ENCODE measurements at places on chromosomes 3 and 15.
A peak's percentile ranks its signal among the peaks of the same experiment; 100 is the strongest.

- no peak for DNase-seq
Measured at GRCh38 chr15:66657185-66658020, 44.6 kb upstream of the SMAD6 start.

GRCh38 chr3:50648313-50648712 lies 26.4 kb upstream of the DOCK3 start:
- no peak for DNase-seq

- no peak for DNase-seq
Measured at GRCh38 chr3:123759871-123760270, 124.3 kb downstream of the MYLK start.

- no peak for DNase-seq
Measured at GRCh38 chr3:158085931-158086330, 20.3 kb downstream of the SHOX2 start.

- DNase-seq, result peak; percentile 59
Measured at GRCh38 chr15:84715441-84716035, 401 bp downstream of the SEC11A start.

GRCh38 chr15:74801311-74801997 lies 11.2 kb upstream of the LMAN1L start:
- DNase-seq, result no peak

GRCh38 chr3:56347219-56347871 lies 120.9 kb downstream of the ERC2 start:
- peak; percentile 39 for DNase-seq

DNA sequence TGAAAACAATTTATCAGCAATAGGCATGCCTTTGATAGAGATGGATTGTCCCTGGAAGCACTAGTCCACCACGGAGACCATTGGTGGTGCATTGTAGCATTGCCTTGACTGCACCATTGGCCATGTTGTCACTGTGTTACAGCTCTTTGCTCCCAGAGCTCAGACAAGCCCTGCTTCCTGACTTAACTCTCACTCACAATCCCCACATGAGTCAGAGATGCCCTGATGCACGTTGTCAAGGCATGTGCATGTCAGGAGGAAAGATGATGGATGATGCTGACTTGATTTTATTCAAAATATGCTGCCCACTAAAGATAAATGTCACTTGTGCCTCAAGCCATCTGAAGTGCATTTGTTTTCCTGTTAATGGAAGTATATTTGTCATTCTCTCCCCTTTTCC lies 266.1 kb downstream of the ARRDC4 start:
- DNase-seq, result no peak

DNA sequence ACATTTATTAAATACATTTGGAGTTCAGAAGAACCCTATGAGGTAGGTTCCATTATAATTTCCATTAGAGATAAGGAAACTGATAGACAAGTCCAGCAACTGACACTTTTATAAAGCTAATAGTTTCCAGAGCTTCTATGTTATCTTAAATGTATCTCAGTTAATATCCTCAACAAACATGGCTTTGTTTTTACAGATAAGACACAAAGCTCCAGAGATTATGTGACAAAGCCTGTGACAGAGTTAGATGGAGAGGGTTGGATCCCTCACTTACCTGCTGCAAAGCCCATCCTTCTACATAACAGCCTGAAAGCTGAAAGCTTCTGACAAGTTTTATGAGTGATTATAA lies 473 bp upstream of the COMMD2 start:
- DNase-seq, result no peak

- no peak for DNase-seq
Measured at GRCh38 chr3:189519458-189519857, 111.7 kb upstream of the TP63 start.

DNA sequence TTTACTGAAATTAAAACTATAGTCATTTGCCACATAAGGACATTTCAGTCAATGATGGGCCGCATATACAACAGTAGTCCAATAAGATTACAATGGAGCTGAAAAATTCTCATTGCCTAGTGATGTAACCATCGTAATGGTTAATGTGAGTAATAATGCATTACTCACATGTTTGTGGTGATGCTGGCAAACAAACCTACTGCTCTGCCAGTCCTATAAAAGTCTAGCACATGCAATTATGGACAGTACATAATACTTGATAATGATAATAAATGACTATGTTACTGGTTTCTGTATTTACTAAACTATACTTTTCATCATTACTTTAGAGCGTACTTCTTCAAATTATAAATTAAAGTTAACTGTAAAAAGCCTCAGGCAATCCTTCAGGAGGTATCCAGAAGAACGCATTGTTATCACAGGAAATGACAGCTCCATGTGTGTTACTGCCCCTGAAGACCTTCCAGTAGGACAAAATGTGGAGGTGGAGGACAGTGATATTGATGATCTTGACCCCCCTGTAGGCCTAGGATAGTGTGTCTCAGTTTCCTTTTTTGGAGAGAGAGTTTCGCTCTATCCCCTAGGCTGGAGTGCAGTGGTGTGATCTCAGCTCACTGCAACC lies 102.7 kb downstream of the ATP1B3 start:
- DNase-seq, result no peak

GRCh38 chr3:38968891-38969290 lies 82.9 kb downstream of the SCN11A start:
- DNase-seq, result no peak

GRCh38 chr15:65663521-65663920 lies 41.8 kb downstream of the SLC24A1 start:
- DNase-seq, result no peak

GRCh38 chr3:62567097-62568021 lies 194.0 kb upstream of the FEZF2 start:
- DNase-seq, result no peak

- no peak for DNase-seq
Measured at GRCh38 chr3:37814547-37814946, 47.1 kb upstream of the CTDSPL start.

- DNase-seq, result no peak
Measured at GRCh38 chr3:165549665-165550064, 287.6 kb downstream of the BCHE start.

- DNase-seq, result no peak
Measured at GRCh38 chr3:52817860-52818259, 12.6 kb downstream of the ITIH4 start.

DNA sequence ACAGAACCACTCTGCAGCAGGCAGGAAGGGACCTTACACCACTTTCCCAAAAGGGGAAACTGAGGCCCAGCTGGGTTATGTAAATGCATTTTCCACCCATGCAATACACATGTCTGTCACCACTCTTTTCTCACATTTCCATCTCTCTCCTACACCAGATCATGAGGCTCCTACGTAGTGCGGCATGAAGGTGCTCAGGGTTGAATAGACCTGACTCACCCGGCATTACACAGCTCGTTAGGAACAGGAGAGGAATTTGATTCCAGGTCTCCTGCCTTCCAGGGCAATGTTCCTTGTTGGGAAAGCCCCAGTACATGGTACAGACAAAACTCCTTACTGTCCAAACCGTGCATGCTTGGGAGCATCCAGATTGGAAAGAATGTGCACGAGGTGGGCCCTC lies 61.9 kb upstream of the DCLK3 start:
- DNase-seq, result no peak

- DNase-seq, result no peak
Measured at GRCh38 chr3:64072126-64072525, 48.8 kb upstream of the PSMD6 start.

DNA sequence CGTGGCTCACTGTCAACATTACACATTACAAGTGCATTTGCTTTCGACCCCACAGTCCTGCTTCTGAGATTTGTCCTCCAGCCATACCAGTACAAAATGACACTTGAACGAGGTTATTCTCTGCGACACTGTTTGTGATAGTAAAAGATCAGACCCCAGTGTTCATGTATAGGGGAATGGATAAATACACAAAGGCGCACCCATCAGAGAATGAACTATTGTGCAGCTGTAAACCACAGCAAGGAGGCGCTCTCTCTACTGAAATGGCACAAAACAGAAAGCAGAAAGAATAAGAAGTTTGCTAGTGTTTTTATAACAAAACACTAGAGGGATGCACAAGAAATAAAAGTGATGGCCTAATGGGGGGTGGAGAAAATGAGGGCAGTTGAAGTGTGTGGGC lies 4.9 kb upstream of the CHSY1 start:
- no peak for DNase-seq

GRCh38 chr3:69149586-69149985 lies 27.2 kb upstream of the LMOD3 start:
- DNase-seq, result no peak

- DNase-seq, result no peak
Measured at GRCh38 chr3:149424918-149425317, 47.5 kb upstream of the TM4SF1 start.

DNA sequence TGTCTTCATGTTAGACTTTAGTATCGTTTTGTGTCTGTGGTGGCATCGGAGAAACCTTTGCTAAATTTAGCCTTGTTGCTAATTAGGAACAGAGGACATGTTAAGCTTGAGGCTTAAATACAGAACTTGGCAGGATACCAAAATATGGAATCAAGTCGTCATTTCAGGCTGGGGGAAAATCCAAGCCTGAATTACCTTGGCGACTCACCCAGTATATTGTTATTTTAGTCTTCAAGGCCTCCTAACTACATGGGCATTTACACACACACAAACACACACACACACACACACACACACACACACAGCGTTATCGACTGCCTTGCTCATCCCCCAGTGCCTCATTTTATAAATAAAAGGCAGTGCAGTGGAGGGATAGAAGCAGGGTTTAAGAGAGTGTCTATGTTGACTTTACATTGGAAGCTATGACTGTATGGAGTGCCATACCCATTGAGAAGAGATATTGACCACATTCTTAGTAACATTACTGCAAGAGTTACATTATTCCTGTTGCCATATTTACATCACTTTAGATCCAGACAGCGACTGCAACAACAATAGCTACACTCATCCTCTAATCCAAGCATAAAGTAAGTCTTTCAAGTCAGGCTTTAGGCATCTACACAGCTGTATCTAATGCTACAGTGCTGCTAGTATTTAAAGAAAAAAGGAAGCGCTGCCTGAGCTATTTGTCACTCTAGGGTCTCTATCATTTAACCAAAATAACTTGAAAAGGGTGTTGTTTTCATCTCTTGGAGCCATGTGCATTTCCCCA lies 210.8 kb upstream of the SEMA6D start:
- no peak for DNase-seq

- no peak for DNase-seq
Measured at GRCh38 chr3:11689749-11690148, 46.0 kb upstream of the VGLL4 start.

DNA sequence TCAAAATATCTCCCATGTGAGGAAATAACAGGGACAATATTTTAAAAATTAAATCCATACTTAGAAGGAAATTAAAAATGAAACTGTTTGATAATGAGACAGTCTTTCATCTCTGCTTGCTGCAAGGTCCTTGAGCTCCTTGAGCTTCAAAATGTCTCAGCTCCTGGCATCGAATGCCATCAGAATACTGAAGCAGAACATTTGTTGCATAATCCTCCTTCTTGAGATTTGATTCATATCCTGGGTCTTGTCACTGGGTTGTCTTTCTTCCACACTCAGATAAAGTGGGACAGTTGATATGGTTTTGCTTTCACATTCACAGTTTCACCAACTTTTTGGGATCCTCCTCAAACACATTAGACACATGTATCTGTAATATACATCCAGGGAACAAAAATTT lies 27.8 kb downstream of the COL8A1 start:
- no peak for DNase-seq

DNA sequence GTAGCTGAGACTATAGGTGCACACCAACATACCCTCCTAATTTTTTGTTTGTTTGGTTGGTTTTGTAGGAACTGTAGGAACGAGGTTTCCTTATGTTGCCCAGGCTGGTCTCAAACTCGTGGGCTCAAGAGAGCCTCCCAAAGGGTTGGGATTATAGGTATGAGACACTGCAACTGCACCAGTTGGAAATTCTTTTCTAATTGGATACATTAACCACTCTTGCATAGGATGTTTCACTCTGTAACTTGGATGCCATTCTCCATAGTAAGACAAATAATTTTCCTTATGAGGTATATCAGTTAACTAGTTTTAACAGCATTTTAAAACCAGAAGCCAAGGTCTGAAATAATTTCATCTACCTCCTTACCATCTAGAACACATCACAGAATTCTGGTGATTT lies 6.7 kb upstream of the ALCAM start:
- no peak for DNase-seq

DNA sequence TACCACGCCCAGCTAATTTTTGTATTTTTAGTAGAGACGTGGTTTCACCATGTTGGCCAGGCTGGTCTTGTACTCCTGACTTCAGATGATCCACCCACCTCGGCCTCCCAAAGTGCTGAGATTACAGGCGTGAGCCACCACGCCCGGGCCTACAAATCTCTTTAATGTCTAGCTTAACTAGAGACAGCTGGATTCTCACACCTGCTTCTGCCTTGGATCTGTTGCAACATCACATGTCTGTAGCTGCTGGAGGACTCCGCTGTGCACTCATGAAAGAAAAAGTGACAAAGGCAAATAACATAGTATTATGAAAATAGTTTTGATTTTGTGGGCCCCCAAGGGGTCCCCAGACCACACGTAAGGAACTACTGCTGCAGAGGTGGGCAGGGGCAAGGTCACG lies 85.9 kb downstream of the NCEH1 start:
- no peak for DNase-seq

DNA sequence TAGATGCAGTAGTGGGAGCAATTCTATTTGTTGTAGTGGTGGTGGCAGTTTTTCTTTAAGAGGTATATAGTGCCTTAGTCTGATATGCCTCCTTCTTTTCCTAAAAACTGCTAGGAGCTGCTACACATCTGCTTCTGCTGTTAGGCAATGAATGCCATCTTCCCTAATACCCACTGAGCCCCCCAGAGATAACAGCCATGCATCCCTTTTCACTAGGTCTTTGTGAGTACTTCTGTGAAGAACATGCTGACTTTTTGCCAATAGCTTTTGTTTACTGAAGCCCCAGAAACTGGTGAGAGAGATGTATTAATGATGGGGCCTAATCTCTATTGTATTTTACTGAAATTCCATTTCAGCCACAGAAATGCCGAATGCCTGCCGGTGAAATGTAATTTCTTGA lies 92.6 kb upstream of the CHL1 start:
- no peak for DNase-seq

GRCh38 chr3:48398701-48399386 lies 26.8 kb downstream of the FBXW12 start:
- DNase-seq, result no peak

DNA sequence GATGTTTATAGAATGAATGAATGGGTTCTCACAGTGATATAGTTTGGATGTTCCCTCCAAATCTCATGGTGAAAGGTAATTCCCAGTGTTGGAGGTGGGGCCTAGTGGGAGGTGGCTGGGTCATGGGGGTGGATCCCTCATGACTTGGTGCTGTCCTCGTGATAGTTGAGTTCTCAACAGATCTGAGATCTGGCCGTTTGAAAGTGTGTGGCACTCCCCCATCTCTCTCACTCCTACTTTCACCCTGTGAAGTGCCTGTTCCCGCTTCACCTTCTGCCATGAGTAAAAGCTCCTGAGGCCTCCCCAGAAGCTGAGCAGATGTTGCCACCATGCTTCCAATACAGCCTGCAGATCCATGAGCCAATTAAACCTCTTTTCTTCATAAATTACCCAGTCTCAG lies 170.8 kb upstream of the LINGO1 start:
- DNase-seq, result no peak

DNA sequence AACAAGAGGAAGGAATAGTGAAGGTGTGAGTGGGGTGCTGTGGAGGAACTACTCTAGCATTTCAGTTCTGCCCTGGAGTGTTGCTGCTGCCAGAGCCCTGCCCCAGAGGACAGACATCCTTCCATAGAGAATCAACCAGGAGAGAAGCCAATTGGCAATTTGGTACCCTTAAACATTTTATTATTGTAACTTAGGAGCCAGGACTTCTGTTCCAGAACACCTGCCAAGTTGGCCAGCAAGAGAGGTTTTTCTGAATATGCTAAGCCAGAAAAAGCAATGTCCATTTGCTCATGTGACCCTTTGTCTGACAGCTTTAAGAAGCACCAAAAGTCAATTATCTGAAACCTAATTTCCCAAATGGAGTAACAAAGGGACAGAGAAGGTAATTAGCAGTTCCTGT lies 264.9 kb downstream of the MEX3B start:
- no peak for DNase-seq
